Mammary epithelial cell (primary cell): ENCODE measurements at places on chromosomes 12 and 14.

GRCh38 chr14:64759555-64759938 lies 55.3 kb downstream of the PLEKHG3 start:
- no peak for DNase-seq

DNA sequence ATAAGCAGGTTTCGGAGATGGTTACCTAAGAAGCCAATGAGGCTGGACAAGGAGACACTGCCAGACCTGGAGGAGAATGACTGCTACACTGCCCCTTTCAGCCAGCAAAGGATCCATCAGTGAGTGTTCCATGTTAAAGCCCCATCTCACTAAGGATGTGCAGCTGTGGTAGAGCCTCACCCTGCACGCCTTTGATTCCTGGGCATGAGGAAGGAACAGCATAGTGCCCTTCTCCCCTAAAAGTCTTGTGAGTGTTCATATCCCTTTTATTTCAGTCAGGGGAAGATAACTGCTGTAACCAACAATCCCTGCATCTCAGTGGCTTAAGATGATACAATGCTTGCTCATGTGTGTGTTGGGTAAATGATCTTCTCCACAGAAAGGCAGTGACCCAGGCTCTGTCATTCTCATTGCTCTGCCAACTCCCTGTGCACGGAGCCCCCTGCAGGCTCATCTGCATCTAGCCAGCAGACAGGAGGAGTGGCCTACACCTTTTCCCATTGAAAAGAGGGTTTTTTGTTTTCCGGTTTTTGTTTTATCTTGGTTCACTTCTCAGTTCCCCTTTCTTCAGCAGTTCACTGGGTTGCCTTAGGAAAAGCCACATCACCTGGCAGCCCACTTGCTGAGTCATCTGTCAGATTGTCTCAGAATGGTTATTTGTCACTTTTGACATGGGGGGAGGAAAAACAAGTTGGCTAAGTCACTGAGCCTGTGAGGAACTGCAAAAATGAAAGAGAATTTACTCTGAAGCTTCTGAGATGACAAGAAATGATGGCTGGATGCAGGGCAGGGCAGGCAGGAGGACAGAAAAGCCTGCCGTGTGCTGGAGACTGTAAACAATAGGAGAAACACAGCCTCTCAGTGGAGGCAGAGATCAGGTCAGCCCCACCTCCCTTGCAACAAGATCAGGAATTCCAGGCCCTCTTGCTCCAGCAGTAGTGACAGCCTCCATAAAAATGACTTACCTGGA lies 193.3 kb downstream of the ANO4 start:
- peak; percentile 48 for DNase-seq

DNA sequence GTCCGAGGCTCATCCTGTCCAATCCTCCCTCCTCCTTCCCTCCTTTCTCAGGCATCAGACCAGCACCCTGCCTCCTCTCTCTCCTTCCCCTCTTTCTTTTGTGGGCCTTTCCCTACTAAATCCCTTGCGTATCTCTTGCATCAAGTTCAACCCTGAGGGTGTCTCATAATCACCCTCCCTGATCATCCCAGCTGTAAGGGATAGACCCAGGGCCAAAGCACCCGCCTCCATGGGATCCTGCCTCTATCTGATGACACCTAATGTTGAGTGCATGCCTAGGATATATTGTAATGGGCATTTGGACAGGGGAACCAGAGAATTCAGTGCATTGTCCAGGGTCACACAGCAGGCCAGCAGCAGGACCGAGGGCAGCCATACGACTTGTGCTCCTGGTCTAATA lies 84.9 kb downstream of the PHETA1 start:
- DNase-seq, result no peak

- no peak for DNase-seq
Observed at GRCh38 chr12:118685983-118686607, 295.2 kb upstream of the SRRM4 start.

DNA sequence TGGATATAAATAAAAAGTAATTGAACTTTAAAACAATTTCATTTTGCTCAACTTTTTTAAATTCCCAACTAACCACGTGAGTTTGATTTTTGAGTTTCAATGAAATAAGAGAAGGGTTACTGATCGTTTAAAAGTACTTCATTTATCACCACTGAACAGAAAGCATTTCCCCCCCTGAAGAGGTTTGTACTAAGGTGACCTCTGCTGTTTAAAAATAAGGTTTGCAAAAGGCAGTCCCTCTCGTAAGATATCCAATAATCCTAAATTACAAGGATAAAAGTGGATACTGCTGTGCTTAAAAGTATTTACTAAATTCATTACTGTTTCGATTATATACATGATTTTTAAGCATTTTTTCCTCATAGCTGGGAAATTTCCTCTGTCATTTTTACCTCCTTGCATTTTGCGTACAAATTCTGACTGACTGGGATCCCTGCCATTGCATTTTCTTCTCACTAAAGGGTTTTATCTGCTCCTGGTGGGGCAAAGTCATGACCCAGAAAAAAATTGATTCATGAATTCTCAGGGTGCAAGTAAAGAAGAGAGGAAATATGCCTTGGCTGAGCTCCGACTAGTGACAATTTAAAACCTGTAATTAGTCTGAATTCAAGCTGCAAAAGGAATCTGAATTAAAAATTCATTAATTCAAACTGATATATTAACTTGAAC lies 463.8 kb downstream of the PRKD1 start:
- DNase-seq, result no peak

GRCh38 chr12:28191051-28192048 lies 1.1 kb downstream of the CCDC91 start:
- peak; percentile 68 for DNase-seq
